NCI-H345 (cell line): ENCODE measurements at places on chromosomes 1 and 21.

DNA sequence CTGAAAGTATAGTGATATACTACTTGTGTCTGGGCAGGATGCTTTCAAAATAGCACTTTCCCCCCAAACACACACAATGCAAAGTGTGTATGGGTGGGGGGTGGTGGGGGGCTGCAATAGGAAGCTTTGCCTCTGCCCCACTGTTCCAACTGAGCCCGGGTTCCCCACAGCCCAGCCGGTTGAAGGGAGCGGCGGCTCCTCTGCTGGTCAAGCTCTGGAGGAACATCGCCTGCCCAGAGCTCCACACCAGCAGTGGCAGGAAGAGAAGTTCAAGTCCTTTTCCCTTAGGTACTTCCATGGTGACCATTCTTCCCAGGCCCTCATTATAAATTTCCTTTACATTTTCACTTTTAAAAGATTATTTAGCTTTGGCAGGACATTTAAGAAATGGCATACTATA is 74.9 kb downstream of the CAPZB start:
- no peak for DNase-seq

- no peak for DNase-seq
Measured at GRCh38 chr21:29939924-29940275, at the start of gene GRIK1. Gene GRIK1 (minus strand): TSS chr21:29939996.

DNA sequence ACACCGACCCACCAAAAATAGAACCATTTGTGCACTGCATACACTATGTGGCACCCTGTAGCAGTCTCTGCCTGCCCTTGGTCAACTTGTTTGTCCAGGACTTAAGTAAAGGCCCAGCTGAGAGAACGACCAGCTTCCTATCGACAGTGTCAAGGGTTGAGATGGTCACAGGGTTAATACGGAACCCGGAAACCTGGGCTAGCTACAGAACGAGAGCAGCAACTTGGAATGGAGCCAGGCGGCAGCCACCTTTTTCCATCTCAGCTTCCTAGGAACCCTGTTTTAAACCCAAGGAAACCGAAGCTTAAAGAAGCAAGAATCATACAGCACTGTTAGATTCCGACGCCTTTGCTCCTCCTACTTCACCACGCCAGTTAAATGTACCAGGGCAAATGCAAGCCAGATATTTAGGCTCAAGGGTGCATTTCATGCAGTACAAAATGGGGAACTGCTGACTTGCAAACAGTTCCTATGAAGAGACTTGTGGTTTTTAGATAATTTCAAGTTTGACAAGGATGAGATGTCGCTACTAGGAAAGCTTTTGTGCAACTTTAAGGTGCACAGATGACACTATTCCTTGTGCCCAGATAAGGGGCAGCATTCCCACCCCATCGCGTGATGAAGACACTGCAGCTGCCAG is 35.5 kb downstream of the SLC66A1 start:
- no peak for DNase-seq

GRCh38 chr1:78641558-78641957 is 8.1 kb upstream of the IFI44 start:
- no peak for DNase-seq

GRCh38 chr1:104266612-104267011 is 516.9 kb downstream of the AMY1C start:
- no peak for DNase-seq

DNA sequence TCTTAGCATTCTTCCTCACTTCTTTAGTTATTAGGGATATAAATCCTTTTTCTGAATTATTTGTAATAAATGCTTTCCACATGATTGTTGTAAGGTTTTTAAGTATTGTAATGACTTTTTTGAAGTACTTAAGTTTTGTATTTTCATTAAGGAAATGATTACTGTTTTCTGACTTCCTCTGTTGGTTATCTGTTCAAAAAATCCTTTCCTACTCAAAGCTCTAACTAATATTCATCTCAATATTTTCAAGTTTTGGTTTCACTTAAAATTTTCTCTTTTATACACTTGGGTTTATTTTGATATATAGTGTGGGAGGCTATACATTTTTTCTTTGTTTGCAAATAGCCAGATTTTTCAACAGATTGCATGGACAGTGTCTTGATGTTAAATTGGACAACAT is 59.9 kb upstream of the NHLH2 start:
- DNase-seq: no peak

DNA sequence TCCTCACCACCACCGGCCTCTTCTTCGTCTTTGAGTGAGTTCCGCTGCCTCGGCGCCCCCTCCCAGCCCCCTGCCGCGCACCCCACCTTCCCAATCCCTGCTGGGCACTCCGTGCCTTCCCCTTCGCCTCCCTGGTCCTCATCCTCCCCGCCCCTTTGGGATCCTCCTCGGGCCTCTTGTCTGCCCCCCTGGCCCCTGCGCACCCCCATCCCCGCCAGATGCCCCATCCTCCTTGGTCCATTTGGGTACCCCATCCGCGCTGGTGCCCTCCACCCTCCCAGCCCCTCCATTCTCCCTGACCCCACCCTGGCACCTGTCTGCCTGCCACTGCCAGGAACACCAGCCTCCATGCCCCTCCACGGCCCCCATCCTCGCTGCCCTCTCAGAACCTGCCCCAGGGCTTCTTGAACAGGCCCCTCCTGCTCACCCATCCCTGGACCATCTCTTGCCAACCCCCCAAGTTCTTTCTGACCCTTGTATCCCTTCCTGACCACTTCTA is 667 bp downstream of the ZDHHC18 start:
- DNase-seq: no peak

- no peak for DNase-seq
Measured at GRCh38 chr21:39641827-39642450, 29.2 kb downstream of the B3GALT5 start.

- DNase-seq: no peak
Measured at GRCh38 chr1:88058205-88058604, 625.9 kb upstream of the PKN2 start.

DNA sequence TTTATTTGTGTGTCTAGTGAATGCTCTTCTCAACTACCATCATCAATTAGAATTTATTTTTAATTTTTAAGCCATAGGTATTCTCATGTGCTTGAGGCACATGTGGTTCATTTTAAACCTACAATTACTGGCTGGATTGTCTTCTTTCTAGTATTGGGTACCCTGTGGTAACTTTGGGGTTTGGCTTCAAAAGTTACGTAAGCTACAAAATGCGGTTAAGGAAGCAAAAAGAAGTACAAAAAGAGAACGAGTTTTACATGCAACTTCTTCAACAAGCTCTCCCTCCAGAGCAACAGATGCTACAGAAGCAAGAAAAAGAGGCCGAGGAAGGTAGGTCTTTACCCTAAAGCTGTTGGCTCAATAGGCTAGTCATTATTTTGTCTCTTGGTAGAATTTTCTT is 25.8 kb downstream of the MACO1 start:
- DNase-seq: no peak
